ENCODE measurements at places on chromosomes 11 and 22. TPM values are rescaled to one million over a fixed set of nuclear protein-coding genes. Genes with fewer than 3 reads are reported as not detected.

The FGF19 gene
- not detected for total RNA-seq

The MPZL3 gene
- total RNA-seq: 0.06 TPM

The ASCL2 gene
- total RNA-seq: not detected

The YPEL1 gene
- 0.39 TPM for total RNA-seq

The CCDC87 gene
- 0.44 TPM for total RNA-seq

The LARGE2 gene
- not detected for total RNA-seq

The SLC5A1 gene
- total RNA-seq: not detected

The PPME1 gene
- total RNA-seq: 22.3 TPM

The C11orf16 gene
- not detected for total RNA-seq

The CCDC81 gene
- not detected for total RNA-seq

The KDM4E gene
- not detected for total RNA-seq

The OR2AG2 gene
- not detected for total RNA-seq

The CRYAB gene
- 53.4 TPM for total RNA-seq

The TEX54 gene
- not detected for total RNA-seq
